ENCODE measurements at places on chromosomes 3 and 15.

DNA sequence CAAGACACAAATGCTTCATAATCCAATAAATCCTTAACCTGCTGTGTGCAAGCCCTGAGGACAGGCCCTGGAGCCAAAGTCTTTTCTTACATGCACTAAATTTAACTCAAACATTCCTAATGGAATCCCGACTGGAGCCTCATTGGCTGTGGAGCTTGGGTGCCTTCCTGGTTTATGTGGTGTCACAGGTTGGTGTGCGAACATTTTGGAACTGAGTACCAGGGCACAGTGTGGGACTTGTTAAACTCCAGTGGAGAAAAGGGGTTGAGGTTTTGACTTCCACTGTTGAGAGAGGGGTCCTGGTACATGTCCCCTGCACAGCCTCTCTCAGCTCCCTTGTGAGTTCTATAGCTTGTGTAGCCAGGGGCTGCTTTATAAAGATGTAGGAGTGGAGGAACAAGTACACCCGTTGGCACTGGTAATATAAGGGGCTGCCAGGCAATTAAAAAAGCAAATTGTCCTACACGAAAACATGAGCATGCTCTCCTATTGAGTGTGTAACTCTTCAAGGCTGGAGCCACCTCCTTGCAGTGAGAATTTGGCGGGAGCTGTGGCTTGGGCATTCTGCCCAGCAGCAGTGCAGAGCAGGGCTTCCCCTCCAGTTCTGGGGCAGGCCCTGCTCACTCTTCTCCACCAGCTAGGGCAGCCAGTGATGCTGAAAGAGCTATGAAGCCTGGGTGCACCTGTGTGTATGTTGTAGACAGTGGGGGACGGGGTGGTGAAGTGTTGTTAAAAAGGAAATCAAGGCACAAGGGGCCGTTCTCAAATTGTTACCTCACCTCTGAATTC lies 218.1 kb downstream of the CLSTN2 start:
- DNase-seq = no peak

DNA sequence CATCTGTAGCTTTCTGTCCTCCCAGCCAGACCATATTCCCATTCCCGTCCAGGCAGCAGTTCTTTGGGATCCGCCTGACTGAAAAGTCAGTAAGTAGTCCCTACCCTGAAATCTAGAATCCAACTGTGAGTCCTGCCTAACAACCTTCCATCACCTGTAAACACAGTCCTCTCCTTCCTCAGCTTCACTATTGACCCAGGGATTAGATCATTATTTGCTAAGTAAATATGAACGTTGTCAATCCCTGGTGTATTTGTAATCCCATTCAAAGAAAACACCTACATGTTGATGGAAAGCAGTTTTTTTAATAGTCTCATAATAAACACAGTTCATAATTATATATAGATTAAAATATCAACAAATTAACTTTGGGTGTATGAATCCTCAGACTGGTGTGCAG lies 732 bp downstream of the SAXO2 start:
- no peak for DNase-seq

DNA sequence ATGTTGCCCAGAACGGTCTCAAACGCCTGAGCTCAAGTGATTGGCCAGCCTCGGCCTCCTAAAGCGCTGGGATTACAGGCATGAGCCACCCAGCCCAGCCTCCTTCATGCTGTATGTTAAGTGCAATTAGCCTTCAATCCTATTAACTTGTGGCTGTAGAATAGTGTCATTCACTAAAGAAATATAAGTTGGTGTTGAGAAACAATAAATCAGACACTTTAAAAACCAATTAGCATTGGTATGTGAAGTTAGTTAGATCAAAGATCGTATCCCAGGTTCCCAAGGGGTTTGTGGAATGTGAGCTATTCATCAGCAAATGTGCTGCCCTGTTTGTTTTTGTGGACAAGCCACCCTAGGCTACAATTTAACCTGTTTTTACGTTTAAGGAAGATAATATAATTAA lies 11.0 kb upstream of the PIK3CB start:
- no peak for DNase-seq

DNA sequence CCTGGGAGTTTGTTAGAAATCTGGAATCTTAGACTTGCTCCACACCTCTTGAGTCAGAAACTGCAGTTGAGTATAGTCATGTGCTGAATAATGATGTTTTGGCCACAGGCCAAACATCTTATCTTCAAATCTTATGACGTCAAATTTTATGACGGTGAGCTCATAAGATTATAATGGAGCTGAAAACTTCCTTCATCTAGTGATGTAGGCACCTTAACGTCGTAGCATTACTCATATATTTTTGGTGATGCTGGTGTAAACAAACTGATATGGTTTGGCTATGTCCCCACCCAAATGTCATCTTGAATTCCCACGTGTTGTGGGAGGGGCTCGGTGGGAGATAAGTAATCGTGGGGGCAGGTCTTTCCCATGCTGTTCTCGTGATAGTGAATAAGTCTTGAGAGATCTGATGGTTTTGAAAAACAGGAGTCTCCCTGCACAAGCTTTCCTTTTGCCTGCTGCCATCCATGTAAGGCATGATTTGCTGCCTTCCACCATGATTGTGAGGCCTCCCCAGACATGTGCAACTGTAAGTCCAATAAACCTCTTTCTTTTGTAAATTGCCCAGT lies 268.0 kb upstream of the PROK2 start:
- no peak for DNase-seq

DNA sequence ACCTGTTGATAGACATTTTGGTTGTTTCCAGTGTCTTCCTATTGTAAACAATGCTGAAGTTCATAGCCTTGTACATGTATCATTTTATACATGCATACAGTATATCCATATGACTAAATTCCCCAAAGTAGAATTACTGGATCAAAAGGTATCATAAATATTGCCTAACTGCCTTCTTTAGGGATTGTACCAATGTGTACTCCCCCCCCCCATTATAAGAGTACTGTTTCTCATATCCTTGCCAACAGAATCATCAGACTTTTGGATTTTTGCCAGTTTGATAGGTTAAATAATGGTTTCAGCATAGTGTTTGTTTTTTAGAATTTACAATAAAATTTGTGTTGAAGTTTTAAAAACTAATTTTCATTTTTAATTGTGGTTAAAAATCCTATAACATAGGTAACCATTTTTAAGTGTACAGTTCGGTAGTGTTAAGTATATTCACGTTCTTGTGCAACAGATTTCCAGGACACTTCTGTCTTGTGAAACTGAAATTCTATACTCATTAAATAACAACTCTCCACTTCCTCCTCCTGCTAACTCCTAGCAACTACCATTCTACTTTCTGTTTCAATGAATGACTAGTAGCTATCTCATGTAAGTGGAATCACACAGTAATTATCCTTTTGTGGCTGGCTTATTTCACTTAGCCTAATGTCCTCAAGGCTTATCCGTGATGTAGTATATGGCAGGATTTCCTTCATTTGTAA lies 30.8 kb upstream of the MAP3K13 start:
- peak; percentile 83 for DNase-seq

DNA sequence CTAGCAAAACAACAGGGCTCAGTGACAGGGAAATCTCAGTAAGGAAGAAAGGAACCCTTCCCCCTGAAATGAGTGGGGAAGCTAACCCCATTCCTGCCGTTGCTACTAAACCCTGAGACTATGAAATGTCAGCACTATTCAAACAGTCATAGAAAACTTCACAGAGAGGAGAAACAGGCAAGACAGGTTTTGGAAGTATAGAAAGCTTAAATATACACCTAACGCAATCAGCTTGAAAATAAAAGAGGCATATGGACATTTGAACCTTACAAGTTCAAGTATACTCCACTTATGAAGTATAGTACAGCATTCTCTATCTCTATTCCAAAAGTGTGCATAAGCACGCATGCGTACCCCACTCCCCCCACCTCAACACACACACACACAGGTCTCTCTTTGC lies 17.6 kb upstream of the FRMD4B start:
- no peak for DNase-seq

DNA sequence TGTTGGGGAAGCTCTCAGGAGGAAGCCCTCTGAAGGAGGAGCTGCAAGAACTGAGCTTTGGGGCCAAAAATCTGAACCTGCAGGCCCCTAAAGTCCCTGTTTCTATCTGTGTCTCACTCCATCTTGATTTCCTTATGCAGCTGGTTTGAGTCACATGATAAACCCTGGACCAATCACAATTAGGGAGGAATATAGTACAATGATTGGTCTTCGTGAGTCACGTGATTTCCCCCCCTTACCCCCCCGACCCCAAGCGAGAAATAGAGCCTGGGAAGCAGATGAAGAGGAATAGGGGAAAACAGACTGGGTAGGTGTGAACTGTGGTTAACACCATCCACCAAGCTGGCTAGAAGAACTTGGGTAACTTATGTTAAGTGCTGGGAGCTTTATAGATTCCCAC lies 12.9 kb downstream of the CRABP1 start:
- DNase-seq = no peak
